Stimulated activated CD4-positive, alpha-beta T cell treated with anti-CD3 and anti-CD28 coated beads, Interleukin-15, amount 100 ng/mL, for 48 hours (primary cell): ENCODE measurements at places on chromosomes 3 and 15.

DNA sequence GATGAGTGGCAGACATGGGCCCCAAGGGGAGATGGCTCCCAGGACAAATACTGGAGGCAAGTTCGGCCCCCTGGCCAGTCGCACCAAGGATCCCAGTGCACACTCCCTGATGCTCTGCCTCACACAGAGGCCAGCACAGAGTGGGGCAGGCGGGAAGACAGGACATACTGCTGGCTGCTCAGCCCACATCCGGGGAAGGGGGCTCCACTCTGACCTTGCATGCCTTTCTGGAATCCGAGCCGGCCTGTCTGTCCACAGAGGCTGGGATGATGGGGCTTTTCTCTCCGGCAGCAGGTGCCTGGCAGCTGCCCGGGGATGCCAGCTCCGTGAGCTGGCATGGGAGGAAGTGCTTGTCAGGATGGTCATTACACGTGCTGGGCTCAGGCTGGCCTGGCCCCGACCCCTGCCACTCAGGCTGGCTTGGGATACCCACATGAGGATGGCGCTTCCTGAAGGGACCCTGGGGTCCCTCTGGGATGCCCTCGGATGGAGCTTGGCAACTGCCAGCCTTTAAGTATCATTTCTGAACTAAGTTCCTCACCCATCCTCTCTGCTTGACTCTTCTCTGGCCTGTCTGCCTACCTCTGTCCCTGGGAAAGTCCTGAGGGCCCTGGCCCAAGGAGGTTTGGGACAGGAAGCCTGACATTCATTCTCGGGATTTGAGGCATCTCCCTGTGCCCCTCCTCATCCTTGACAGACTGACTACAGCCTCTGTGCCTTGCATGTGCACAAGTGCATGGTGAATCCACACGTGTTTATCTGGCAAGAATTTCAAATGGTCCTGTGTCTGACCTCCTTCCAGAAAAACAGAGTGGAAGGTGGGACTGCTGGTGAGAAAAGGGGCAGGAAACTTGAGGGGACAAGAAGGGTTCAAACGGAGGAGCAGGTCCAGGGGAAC is 46.5 kb downstream of the EXOG start:
- no peak for DNase-seq

DNA sequence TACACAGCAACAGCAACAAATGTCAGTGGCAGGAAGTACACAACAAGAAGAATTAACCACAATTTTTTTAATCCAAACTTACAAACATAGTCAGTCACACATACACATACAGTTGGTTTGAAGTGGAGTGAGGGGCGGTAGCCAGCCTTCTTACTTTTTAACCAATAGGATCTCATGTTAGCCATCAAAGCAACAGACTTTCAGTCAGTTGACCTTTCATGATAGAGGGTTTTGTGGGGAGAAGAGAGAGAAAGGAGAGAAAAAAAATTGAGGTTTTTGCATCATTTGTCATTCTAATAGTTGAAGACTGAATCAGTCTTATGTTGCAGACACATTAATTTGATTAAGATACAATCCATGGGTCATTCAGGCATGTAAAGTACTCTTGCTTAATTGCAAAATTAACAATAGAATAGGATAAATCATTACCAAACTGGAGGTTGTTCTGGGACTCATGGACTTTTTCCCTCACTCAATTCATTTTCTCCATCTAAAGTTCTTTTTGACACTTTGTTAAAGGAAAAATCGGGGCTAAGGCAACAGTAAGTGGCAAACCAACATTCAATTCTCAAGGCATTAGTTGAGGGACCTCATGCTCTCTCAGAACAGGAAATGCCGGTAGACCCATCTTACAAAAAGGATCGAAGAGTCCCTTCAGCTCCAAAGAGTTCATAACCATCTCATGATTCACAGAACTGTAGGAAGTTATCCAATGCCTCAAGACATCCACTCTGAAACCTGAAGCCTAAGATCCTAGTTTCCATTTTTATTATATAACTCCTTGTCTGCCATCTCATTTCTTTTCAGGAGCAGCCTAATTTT is 159.5 kb upstream of the LPP start:
- DNase-seq: no peak

DNA sequence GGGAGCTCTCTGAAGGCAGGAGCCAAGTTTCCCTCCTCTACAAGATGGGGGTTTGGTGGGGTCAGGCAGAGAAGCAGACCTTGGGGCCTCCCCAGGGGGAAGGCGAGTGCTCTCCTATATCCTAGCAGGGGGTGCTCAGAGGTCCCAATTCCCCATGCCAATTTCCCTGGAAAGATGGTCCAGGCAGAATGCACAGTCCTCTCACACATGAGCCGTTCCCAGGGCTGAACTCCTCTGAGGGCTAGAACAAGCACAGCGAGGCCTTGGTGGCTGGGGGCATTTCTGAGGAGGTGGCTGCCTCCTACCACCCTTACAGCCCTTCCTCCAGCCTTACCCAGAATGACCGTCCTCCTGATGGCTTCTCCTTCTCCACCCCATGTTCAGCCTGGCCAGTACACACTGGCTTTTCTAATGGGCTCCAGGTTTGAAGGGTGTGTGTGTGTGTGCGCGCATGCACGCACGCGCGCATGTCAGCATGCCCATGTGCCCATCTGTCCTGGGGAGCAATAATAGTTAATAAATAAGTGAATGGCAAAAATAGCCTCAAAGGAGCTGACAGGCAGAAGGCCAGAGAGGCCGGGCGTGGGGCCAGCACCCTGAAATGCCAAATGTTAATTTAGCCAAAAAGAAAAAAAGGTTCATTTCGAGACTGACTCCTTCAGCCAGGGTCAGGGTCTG is 24.4 kb downstream of the ADCY5 start:
- DNase-seq: no peak

DNA sequence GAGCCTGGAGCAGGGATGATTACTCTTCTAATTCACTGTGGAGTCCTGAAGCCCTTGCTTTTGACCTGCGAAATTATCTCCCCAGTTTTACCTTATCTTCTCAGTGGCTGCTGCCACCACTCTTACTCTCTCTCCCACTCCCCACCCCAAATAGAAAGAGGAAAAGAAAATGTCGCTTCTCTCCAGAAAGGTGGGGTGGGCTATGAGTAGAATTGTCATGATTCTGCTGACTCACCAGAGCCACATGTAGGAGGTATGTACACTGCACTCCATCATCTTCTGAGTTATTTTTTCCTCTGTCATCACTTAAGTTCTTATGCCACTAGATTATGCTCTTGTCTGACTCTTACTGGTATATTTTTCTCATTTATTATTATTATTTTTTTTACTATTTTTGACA is 43.9 kb upstream of the TMEM158 start:
- DNase-seq: no peak

- no peak for DNase-seq
These were observed 202.8 kb upstream of the MRPL3 start for GRCh38 chr3:131705558-131706051.

DNA sequence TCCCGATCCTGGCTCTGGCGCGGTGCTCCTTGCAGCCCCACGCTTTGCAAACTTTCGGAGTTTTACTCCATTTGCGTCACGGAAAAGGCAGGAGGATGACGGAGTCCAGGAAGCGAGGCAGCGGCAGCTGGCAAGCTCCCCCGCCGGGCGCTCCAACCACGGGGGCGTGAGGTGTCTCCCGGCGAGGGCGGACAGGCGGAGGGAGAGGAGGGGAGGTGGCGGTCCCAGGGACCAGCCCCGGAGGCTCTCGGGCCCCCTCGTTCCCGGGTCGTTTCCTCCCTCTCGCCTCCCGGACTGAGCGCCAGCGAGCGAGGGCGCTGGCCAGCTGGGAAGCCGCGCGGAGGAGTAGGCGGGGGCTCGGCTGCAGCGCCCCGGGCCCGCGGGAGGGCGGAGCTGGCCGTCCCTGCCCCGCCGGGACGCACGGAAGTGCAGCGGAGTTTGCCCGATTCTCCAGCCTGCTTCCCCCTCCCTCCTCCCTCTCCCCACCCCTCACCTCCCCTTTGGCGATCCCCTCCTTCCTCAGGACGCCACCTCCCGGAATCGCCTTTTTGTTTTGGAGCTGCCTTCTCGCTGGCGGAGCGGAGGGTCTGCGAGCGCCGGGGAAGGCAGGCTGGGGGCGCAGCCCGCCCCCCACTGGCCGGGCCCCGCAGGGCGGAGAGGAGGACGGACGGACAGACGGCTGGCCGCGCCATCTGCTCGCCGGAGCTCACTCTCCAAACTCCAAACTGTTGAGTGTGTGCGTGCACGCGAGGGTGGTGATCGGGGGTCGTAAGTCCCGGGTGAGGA is at the start of gene SNX33:
Gene SNX33, plus strand, starts transcription at position 543 of the 786 bp plus-strand sequence. CDS start 1,191 bp downstream, outside the sequence.
- DNase-seq: no peak

DNA sequence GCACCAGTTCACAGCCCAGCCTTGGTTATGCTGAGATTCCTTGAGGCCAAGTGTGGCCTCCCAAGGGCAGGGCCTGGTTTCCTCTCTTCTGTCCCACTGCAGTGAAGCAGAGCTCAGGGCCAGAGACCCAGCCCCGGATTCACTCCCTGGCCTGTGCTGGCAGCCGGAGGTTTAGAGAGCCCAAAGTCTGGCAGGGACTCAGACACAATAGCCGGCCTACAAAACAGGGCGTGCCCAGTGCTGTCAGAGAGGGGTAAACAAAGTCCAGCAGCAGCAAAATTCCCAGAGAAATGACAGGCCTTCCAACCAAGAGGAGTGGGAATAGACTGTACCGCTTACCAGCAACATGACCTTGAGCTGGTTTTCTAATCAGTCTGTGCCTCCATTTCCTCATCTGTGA is 14.0 kb downstream of the VIPR1 start:
- DNase-seq: no peak

DNA sequence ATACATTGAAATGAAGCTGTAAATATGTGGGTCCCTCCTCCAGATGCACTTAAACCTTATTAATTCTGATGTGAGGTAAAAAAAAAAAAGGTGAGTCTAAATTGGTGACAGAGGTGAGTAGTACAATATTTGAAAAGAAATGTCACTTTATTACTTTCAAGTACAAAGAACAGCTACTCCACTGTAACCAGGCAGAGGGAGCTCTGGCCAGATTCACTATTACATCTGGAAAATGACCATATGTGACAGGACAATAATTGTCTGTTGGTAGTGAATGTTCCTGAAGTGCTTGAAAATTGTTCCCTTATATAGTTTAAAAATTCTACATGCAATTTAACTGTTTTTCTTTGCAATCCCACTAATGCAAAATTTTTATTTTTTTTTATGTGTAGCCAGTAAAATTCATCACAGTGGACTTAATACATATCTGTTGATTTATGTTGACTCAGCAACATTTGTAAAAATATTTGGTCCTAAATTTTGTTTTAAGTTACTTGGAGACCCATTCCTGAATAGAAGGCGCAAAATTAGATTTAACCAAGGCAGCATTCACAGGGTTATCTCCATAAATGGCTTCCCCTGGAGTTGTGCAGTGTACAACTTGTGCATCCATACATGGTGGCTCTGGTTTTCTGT is 231.9 kb upstream of the TBC1D5 start:
- no peak for DNase-seq

GRCh38 chr3:188978421-188979171 is 193.2 kb upstream of the TPRG1 start:
- DNase-seq: no peak

DNA sequence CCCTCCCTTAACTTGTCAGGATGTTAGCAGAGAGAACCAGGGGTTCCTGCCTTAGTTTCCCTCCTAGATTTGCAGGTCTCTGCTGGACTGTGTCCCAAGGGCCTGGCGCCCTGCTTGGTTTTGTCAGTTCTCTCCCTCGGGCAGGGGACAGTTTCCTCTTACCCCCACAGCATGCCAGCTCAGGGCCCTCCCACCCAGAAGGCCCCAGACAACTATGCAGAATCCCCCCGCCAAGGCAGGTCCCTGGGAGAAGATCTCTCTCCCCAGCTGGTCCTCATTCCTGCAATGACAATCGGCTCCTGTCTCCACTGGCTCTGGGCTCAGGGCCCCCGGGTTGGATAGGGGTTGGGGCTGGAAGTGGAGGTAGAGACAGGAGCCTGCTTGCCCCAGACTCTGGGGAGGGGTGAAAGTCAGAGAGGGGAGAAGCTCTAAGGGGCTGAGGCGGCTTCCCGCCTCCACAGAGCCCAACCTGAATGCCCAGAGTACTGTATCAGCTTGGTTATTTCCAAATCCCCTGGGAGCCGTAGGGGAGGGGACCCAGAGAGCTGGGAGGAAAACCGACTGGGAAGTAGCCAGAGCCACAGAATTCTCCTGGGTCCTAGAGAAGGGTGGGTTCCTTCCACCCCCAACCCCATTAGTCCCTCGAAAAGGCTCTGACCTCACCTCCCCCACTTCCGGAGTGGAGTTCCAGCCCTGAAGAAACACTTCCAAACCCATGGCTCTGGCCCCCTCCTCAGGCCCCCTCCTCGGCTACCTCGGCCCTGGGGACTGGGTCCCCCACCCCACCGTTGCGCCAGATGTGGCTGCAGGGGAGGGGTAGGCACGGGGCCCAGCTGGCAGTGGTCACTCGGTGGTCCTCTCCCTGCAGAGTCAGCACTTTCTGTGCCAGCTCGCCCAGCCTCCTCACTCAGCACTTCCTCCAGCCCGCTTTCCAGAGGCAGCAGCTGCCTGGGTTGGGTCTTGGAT is 3.8 kb upstream of the LOXL1 start:
- DNase-seq: no peak

GRCh38 chr3:23867400-23867799 is 49.4 kb downstream of the NKIRAS1 start:
- DNase-seq: no peak

- no peak for DNase-seq
These were observed 3.3 kb upstream of the SKIC8 start for GRCh38 chr15:78302579-78303312.

GRCh38 chr3:97928986-97929385 is 43.2 kb downstream of the RIOX2 start:
- no peak for DNase-seq

GRCh38 chr3:63508771-63509170 is 143.7 kb upstream of the SNTN start:
- no peak for DNase-seq

DNA sequence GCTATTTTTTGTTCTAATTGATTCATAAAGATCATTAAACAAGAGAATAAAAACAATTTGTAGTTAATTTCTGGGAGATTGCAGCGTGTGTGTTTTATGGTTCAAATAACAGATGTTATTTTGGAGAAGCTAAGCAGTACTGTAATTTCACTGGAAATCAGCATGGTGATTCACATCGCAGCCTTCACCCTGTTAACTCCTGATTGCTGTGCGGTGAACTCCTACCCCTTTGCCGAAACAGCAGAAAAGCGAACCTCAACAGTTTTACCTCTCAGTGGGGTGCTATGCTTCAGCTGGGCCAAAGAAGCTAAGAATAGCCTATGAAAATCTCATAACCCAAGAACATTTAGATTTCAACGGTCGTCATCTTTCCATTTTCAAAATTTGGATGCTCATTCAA is 441.5 kb upstream of the RARB start:
- no peak for DNase-seq

DNA sequence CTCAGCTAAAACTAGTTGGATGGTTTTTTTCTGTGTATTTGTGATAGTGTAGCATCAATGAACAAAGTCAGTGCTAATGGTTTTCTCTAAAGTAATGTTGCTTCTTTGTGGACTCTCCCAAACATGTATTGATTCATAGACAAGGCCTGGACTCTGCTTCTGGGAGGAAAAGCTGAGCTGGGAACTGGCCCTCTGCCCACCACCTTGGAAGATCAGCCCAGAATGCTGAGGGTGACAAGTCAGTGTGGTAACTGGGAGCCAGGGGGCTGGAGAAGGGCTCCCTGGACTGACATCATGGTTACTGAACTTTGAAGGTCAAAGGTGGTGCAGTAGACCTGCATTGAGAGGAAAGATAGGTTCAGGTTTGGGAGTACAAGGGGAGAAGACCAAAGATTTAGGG is 3.0 kb downstream of the ARHGAP31 start:
- no peak for DNase-seq
